ENCODE measurements at places on chromosomes 1 and 21.

DNA sequence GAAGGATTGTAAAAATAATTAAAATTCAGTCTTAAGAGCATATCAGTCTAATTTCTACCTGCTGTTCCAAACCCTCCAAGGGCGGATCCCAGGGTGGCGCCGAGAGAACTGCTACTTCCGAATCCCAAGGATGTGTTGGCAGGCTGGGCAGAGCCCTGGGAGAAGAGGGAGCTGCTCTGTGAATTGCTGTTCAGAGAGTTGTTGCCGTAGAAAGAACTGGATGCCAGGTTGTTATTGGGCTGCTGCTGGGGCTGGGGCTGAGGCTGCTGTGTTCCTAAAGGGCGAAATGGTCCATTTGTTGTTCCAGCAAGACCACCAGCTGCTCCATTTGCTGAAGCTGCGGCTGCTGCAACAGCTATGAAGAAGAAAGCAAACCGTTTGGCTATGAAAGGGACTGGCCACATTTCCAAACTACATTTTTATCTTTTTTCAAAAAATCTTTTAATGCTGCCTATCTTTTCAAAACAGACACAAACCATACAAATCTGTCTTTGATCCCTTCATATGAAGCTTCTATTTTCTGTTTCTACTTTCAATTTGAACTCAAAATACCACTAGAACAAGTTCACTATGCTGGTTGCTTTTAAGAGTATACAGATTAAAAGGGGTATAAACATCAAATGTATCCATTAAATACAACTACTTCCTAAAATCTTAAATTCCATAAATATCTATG is 57.5 kb upstream of the SDC3 start:
- DNase-seq = no peak

DNA sequence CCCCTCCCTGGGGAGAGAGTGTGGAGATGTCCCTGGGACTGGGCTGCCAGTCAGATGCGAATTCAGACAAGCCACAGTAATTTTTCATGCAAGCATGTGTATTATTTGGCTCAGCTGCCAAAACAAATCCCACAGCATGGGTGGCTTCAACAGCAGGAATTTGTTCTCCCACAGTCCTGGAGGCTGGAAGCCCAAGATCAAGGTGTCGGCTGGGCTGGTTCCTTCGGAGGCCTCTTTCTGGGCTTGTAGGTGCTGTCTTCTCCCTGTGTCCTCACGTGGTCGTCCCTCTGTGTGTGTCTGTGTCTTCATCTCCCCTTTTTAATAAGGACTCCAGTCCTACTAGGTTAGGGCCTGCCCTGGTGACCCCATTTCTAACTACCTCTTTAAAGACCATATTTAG is 91.9 kb upstream of the ACTRT2 start:
- DNase-seq = no peak

DNA sequence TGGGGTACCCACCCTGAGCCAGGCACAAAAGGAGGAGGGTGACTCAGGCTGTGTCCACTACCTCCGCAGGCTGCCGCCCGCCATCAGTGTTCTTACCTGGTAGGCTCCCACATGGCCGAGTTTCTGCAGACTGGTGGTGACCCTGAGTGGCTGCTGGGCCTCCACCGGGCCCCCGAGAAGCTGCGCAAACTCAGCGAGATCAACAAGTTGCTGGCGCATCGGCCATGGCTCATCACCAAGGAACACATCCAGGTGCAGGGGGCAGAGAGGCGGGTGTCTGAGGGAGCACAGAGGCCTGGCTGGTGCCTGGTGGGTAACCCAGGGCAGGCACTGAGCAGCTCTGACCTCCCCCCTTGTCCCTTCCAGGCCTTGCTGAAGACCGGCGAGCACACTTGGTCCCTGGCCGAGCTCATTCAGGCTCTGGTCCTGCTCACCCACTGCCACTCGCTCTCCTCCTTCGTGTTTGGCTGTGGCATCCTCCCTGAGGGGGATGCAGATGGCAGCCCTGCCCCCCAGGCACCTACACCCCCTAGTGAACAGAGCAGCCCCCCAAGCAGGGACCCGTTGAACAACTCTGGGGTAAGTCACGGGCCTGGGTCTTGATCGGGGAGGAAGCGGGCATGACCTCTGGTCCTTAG is 13.0 kb downstream of the SESN2 start:
- DNase-seq = no peak

DNA sequence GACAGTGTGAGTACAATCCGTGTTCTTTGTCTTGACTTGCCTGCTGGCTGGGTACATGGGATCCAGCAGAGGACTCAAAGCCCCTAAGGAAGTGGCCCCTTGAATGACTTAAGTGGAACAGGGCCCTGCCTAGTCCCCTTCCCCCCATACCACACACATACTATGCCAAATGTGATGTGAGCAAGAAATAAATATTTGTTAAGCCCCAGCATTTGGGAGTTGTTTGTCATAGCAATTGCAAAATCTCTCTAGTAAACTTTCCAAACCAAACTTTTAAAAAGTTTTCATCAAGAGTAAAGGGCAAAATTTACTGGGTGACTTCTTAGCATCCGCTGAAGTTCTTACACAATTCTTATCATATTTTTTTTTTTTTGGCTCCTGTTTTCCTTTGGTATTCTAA is 32.5 kb upstream of the CACHD1 start:
- DNase-seq = no peak

GRCh38 chr1:98325646-98326440 is 335.7 kb upstream of the SNX7 start:
- no peak for DNase-seq

DNA sequence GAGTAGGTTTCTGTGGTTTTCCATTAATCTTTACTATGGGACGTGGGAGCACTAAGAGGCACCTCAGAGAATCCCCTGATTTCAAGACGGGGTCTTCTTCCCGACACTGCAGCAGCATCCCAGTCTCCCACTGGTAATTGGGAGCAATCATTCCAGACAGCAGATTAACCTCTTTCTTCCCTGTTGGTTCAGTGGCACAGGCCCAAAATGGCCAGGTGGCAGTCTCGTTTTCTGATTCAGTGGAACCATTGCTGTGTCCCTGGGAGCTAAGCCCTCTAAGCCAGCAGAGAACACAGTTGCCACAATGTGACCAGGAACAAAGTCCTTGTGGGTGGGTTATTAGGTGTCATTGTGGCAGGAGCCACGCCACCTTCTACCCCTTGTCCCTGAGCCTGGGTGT is 342.1 kb downstream of the MATN1 start:
- no peak for DNase-seq

GRCh38 chr1:32771561-32772280 is 45.4 kb downstream of the YARS1 start:
- DNase-seq = no peak

DNA sequence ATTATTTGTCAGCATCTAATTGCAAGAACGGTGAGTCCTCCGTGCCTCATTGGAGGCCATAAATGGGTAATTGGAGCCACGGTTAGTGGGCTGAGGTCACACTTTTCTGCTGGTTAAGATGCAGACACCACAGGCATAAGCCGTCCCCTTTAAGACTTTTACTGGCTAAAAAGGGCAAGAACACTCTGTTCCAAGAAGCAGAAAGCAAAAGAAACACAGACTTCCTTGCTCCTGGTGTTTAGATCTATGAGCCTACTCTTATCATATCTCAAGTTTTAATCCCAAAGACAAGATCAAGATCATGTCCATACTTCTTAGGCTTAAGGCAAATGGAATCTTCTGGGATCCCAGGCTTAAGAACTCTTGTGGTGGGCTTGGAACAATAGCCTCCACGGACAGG is 17.3 kb upstream of the GJA5 start:
- no peak for DNase-seq

GRCh38 chr1:41894808-41895483 is 23.8 kb downstream of the HIVEP3 start:
- DNase-seq = no peak

DNA sequence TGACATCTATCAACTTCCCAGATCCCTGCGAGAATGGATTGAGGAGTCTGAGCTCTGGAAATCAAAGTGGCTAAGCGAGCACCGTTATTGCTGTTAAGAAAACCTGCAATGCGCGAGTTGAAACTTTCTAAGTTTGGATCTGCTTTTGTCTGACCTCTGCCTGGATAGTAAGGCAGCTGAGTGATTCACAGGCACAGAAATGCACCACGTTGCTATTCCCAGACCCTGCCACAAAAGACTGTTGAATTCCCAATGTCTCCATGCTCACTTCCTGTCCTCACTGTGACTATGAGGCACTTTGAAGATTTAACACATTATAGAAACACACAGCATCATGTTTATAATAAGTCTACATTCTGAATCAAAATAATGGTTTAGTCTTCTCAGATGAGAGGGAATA is 27.1 kb upstream of the CNIH3 start:
- no peak for DNase-seq

DNA sequence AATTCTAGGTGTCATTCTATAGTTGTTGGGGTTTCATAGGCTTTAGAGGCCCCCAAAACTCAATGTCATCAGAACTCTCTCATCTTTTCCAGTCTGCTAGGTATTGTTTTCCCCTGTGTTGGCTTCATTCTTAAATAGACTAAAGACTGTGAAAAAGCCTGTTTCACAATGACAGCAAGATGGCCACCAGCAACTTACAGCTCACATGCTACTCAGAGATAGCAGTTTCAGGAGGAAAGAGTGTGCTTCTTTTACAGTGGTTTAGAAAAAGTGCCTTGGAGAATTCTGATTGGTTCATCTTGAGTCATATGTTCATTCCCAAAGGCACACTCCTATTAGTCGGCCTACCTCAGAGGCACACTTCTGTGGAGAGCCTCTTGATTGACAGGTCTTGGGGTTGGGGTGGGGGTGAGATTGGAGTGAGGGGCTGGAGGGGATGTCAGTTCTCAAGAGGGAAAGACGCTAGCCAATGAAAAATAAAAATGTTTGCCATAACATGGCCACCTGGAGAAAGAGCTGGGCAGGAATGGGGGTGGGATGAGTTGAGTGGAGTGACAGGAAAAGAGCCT is 8.5 kb downstream of the IL23R start:
- no peak for DNase-seq

DNA sequence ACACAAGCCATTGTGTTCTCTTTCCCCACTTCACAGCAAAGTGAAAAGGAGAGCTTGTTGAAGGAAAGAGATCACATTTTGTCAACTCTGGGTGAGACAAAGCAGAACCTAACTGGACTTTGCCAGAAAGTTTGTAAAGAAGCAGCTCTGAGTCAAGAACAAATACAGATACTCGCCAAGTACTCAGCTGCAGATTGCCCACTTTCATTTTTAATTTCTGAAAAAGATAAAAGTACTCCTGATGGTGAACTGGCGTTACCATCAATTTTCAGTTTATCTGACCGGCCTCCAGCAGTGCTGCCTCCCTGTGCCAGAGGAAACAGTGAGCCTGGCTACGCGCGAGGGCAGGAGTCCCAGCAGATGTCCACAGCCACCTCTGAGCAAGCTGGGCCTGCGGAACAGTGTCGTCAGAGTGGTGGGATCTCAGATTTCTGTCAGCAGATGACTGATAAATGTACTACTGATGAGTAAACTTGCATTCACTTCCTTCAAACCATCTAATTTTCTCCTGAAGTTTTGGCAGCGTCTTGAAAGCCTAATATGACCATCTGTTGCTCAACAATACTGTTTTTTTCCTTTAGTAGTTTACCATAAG is 43.7 kb downstream of the BACH1 start:
- peak; percentile 74 for DNase-seq

- DNase-seq = no peak
These were observed 998 bp upstream of the TTC34 start for GRCh38 chr1:2802421-2802961.

- DNase-seq = no peak
These were observed 55.5 kb upstream of the GALNT2 start for GRCh38 chr1:230011333-230012092.

GRCh38 chr1:59761443-59761842 is 53.3 kb upstream of the HOOK1 start:
- DNase-seq = no peak

- DNase-seq = no peak
These were observed at the start of gene SLC30A10 for GRCh38 chr1:219927956-219928790. Gene SLC30A10 (minus strand): TSS chr1:219928557. CDS start chr1:219928440, 117 bp downstream.

DNA sequence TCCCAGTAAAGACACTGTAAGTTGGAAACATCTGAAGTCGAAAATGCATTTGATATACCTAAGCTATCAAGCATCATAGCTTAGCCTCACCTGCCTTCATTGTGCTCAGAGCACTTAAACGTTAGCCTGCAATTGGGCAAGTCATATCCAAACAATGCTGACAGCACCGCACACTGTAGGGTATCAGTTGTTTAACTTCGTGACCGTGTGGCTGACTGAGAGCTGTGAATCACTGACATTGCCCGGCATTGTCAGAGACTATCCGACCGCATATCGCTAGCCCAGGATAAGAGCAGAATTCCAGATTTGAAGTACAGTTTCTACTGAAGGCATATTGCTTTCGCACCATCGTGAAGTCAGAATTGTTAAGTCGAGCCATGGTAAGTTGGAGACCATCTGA is 41.5 kb downstream of the GALNT2 start:
- DNase-seq = no peak

DNA sequence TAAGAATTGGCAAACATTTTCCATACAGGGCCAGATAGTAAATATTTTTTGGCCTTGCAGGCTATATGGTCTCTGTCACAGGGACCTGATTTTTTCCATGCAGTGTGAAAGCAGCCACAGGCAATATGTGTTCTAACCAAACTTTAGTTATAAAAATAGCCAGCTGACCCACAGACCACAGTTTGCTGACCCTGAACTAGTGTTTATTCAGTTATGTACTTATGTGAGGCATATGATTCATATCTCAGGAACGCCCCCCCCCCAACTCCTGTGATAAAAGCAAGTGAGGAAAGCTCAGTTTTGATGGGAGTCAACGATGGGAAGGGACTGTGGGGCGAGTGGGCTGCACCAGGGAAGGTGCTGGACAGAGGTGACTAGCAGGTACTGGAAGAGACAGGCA is 80.1 kb downstream of the HMGB4 start:
- DNase-seq = no peak

All from T-helper 1 cell (primary cell).